Hematopoietic multipotent progenitor cell treated with erythropoietin and hydrocortisone succinate and interleukin-3 and kit ligand, for 17 days (in vitro differentiated cells): ENCODE measurements at places on chromosomes 11 and 22.

GRCh38 chr22:23675502-23676415 lies 15.1 kb upstream of the RGL4 start:
- DNase-seq, result peak; percentile 91

DNA sequence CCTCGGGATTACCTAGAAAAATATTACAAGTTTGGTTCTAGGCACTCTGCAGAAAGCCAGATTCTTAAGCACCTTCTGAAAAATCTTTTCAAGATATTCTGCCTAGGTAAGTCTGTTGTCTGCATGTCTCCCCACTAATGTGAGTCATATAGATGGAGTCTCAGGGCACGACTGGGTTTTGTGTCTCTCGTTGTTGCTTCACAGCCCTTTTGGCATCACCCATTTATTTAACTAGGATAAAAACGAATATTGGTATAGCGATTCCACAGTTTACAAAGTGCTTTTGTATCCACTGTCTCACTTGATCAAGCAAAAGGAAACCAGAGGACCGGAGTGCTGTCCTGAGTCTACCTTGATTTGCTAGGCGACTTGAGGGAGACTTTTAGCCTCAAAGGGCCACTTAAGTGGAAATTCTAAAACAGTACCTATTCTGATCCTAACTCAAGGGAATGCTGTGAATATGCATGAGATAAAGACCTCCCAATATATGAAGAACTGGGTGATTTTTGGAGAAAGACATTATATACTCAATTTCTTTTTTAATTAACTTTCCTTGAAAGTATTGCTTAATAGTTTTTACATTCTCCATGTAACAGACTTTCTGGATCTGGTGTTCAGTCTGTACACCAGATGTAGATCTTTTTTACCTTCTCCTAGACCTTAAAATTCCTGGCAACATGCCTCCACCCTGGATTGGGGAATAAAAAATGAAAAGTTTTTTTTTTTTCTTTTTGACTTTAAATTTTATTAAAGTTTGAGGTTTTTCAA lies 590 bp downstream of the NNMT start:
- DNase-seq, result no peak

DNA sequence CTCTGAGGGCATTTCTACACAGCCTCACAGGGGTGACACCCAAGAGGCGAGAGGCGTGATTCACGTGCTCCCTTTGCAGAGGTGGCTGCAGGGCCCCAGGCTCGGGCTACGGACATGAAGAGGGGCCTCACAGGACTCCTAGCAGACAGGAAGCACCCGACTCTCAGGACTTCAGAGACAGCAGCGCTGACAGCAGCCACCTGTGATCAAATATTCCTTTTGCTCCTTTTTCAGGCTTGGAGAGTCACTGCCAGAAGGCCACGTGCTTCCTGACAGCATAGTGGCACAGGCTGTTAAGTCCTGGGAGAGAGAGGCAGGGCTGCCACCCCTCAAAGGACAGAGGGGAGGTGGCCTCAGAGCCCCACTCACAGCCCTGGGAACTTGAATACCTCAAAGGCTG lies 348.9 kb downstream of the CADM1 start:
- no peak for DNase-seq

- no peak for DNase-seq
These were observed 1.3 kb upstream of the UBE4A start for GRCh38 chr11:118358071-118358470.

GRCh38 chr11:93746101-93746500 lies 4.6 kb downstream of the C11orf54 start:
- DNase-seq, result no peak
